Activated T-cell treated with anti-CD3 and anti-CD28 coated beads, Interleukin-2, amount 50 U/mL, for 24 hours (primary cell): ENCODE measurements at places on chromosomes 7 and 10.

- DNase-seq: no peak
Observed at GRCh38 chr7:91752102-91752501, 128.4 kb downstream of the MTERF1 start.

- DNase-seq: no peak
Observed at GRCh38 chr7:15628876-15629275, 57.6 kb downstream of the MEOX2 start.

- DNase-seq: no peak
Observed at GRCh38 chr7:20963556-20964280, 177.0 kb upstream of the SP8 start.

- no peak for DNase-seq
Observed at GRCh38 chr10:119536508-119537025, 6.0 kb downstream of the RGS10 start.

GRCh38 chr10:283916-284356 is 148.7 kb downstream of the ZMYND11 start:
- DNase-seq: peak; percentile 61

DNA sequence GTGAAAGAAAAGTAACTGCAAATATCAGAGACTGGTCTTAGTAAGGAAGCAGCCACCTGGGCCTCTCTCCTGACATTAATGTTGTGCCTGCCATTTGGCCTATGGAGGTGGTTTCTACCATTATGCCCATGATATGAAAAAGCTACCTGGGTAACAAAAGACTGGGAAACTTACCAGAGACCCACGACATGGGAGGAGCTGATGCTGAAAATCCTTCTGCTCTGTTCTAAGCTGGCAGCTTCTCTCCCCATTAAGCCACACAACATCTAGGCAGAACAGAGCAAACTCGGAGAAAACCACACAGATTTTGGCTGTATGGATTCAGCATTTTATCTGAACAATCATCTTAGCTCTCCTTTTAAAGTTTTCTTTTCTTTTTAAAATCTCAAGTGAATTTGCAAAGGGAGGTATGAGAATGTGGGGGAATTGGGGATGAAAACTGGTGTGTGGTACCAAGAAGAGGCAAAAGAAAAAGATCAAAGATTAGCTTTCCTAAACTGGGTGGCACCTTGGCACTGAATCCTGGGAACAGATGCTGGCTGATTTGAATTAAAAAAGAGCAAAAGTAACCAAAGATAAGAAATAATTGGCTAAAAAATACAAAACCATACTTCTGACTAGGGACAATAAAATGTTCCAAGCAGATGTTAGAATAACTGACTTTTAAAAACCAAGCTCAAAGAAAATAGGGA is 128.6 kb upstream of the ANKRD1 start:
- DNase-seq: no peak

- no peak for DNase-seq
Observed at GRCh38 chr10:14063531-14064285, 267.0 kb downstream of the FRMD4A start.

DNA sequence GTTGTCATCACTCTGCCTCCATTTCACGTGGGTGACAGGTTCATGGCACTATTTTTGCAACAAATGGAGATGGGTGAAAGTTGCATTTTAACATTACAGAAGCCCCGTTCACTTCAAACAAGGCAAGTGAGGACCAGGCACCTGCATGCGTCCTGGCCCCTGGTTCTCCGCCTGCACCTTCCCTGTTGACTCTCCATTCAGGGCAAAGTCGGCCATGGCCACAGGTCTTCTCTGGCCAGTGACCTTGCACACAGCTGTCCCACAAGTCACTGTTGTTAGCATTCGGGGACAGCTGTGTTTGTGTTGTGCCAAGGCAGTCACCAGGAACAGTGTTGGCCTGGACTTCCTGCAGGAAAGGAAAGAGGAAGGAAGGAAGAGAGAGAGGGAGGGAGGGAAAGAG is 554.9 kb downstream of the TCERG1L start:
- DNase-seq: no peak

- no peak for DNase-seq
Observed at GRCh38 chr10:67853512-67853911, 15.5 kb upstream of the DNAJC12 start.

- DNase-seq: no peak
Observed at GRCh38 chr7:68411742-68412141, 1186.5 kb upstream of the AUTS2 start.

DNA sequence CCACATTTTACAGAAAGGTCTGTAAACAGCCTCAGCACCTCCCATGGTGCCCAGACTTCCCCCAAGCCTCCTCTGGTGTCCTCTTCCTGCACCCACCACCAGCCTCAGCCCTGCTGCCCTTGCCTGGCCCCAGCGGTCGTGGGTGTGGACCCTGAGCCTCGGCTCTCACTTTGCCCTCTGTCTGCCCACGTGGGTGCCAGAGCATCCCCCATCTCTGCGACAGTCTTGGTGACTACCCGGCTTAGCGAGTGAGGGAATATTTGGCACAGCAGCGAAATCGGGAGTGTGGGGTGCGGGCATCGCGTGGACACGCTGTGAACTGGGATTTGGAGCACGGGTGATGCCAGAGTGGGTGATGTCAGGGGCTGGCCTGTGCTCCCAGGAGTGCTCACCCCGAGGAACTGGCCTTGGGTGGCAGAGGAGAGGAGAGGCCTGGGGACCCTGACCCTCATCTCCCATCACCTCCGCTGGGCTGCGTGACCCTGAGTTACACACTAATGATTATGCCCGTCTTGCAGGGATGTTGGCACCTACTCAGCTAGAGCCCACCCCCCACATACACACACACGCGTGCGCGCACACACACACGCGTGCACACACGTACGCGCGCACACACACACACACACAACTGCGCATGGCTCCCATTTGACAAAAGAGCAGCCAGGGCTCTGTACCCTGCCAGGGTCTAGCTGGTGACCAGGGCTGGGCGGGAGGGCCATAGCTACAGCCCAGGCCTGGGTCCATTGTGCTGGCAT is 8.7 kb downstream of the ELFN1 start:
- DNase-seq: peak; percentile 18

DNA sequence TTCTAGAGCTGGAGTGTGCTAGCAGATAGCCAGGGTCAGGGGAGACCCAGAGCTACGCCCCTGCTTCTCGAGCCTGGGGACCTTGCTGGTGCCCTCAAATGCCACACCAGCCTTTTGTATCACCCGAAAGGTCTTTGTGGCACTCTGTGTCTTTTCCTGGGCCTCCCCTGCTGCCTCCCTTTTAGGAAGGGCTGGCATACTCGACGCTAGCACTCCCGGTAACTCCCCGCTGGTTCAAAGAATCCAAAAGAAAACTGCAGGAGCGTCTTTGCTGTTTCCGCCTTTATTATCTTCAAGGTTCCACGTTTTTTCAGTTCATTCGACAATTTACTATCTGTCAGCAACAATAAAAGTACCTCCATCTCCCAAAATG is 36.3 kb downstream of the CTBP2 start:
- no peak for DNase-seq

- DNase-seq: no peak
Observed at GRCh38 chr10:3407208-3407607, 234.6 kb upstream of the PITRM1 start.
